ENCODE measurements at places on chromosomes 3 and 15.

- no peak for DNase-seq
These were observed 14.5 kb downstream of the APBA2 start for GRCh38 chr15:28900041-28900891.

GRCh38 chr15:52730173-52730572 is 51.0 kb upstream of the ATOSA start:
- no peak for DNase-seq

GRCh38 chr3:106473576-106474475 is 605.0 kb upstream of the CBLB start:
- no peak for DNase-seq

- peak; percentile 56 for DNase-seq
These were observed 3.2 kb downstream of the ZDHHC19 start for GRCh38 chr3:196207833-196208607.

DNA sequence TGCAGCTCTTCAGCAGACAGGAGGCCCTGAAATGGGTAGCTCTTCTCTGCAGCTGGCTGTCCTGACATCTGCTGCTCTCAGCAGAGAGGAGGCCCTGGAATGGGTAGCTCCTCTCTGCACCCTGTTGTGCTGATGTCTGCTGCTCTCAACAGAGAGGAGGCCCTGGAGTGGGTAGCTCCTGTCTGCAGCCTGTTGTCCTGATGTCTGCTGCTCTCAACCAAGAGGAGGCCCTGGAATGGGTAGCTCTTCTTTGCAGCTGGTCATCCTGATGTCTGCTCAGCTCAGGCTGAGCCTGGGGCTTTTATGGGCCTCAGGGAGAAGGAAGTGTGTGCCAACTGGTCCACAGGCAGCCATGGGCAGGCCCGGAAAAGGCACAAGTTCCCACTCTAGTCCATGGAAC is 66.6 kb downstream of the PIK3CB start:
- peak; percentile 55 for DNase-seq

DNA sequence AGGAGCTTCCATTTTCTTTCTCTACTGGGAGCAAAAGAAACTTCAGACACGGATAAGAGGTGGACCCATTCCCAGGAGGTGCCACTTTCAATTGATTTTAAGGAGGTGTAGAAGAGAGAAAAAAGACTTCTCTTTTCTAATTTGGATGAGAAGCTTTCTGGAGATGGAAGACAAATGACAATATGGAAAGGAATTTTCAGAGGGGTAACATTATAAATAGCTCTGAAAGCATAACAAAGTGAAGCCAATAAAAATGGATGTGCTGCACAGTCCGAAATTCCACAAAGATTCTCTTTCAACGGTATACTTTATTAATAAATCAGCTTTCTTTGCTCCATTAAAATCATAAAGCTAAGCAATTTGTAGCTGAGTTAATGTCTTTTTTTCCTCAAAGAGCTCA is 607.2 kb upstream of the MDFIC2 start:
- no peak for DNase-seq

- DNase-seq, result no peak
These were observed 118.1 kb downstream of the ASB7 start for GRCh38 chr15:100720406-100720967.

DNA sequence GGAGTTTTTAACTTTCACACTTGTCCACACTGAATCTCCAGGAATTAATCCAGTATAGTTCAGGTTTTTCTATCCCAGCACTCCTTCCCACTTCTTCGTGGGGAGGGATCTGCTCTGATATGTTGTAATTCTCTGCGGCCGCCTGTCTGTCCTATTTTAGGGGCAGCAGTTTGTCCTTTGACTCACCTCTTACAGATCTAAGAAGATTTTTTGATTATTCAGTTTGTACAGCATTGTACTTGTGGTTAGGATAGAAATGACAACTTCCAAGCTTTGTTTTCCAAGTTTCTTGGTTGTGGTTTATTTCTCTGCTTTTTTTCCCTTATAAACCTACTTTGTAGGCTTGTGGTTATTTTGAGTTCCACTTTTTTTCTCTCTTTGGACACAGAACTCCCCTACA is 601.7 kb downstream of the SI start:
- no peak for DNase-seq

- no peak for DNase-seq
These were observed 60.0 kb downstream of the PIK3CB start for GRCh38 chr3:138774529-138775253.

- no peak for DNase-seq
These were observed 32.9 kb downstream of the SNTN start for GRCh38 chr3:63685340-63685739.

Measured in ELF-1 (cell line).